ENCODE measurements at places on chromosomes 4 and X.

GRCh38 chr4:337932-338758, 531 bp downstream of the ZNF141 start:
- no peak for DNase-seq

DNA sequence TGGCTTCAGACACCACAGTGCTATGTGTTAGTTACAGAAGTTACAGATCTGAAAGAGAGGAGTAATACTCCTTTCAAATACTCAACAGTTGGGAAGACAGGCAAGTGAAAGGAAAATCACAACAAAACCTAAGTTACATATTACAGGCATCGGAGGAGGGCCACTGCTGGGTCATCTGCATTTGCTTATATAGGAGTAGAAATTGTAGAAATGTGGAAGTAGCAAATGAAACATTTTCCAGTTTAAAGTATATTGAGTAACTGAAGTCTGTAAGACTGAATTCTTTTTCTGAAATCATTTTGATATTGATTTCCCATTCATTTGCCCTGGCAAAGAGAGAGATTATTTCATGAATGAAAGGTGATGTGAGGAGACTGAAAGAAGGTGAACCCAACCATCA, 201.7 kb downstream of the SPRY1 start:
- DNase-seq = no peak

DNA sequence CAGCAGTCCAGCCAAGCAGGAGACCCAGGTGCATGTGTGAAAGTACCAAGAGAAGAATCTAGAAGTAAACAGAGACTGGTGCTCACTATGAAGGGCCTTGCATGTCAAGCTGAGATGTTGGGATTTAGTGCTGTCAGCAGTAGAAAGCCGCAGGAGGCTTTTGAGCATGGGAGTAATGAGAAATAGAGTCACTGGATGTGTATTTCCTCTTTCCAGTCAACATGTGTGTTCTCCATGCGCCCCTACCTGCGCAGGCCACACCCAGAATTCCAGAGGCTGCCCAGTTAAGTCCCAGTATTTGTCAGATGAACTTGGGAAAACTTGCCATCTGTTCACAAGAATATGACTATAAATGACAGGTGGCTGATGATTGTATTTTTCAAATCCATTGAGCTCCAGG, 4.5 kb upstream of the MAMLD1 start:
- no peak for DNase-seq

- no peak for DNase-seq
These were observed 72.9 kb upstream of the GYPA start for GRCh38 chr4:144213371-144213770.

GRCh38 chr4:79178760-79179159, 147.1 kb downstream of the NAA11 start:
- DNase-seq = no peak

GRCh38 chrX:78979789-78980464, 34.7 kb downstream of the P2RY10 start:
- no peak for DNase-seq

- DNase-seq = peak; percentile 9
These were observed 90.3 kb upstream of the TMEM150C start for GRCh38 chr4:82652062-82652461.

GRCh38 chrX:129779747-129780146, at the start of gene SASH3:
Gene SASH3, plus strand, starts transcription at chrX:129779949. Its CDS starts 149 bp downstream, at chrX:129780098.
- no peak for DNase-seq

- no peak for DNase-seq
These were observed 292.1 kb downstream of the GASK1B start for GRCh38 chr4:157880761-157881160.

- DNase-seq = no peak
These were observed 64.6 kb upstream of the IL15 start for GRCh38 chr4:141571793-141572192.

GRCh38 chrX:17552044-17552650, 177.1 kb downstream of the NHS start:
- no peak for DNase-seq

DNA sequence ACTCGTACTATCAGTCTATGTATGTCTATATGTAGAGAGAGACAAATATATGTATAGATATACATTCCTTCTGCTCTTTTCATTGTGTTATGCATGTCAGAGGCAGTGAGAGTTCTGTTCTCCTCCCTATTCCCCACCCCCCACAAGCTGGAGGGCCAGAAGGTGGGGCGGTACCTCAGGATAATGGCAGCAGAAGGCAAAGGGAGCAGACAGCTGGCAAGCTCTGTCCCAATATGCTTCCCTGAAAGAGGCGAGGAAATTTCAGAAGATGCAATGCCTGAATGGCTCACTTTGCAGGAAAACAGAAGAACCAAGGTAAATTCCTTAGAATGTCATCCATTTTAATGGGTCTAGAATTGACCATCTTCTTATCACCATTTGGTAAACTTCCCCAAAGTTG, 114.4 kb downstream of the NAA11 start:
- no peak for DNase-seq

DNA sequence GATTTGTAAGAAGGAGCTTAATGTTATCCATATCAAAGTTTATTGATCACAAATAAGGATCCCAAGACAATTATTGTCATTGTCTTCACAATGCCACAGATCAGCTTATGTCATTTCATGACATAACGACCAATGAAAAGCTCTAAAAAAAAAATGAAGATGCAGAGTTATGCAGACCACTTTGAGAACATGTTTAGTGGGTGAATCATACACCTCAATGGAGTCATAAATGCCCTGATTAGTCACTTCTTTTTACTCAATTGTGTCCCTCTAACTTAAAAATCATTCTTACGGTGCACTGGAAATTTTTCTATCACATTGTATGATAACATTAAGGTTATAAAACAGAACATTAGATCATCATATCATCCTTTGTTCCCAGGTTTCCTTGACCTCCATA, 87.6 kb upstream of the GABRG1 start:
- DNase-seq = no peak

DNA sequence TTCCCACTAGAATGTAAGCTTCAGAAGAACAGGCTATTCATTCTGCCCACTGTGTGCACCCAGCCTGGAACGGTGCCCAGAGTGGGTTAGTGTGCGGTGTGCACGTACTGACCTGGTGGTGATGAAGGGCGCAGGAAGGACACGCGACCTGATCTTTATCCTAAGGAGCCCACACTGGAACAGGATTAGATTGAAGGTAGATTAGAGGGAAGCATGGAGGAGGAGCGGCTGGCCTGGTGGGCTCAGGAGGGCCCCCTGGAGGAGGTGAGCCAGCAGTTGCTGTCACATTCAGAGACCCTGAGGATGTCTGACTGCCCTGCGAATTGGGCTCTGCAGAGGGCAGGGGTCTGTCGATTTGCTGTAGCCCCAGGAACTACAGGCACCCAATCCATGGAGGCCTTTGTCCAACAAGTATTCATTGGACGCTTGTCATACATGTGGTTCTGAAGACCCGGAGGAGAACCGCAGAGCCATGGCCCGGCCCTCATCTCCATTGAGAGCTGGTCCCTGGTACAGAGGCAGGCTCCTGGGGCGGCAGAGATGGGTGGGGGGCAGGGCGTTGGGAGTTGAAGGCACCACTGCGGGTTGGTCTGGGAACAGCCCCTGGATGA, 73.2 kb downstream of the HTRA3 start:
- no peak for DNase-seq
